Mesenchymal stem cell (in vitro differentiated cells and primary cell): ENCODE measurements at places on chromosomes 16 and 17.
A peak's percentile ranks its signal among the peaks of the same experiment; 100 is the strongest.

- DNase-seq: no peak
Measured at GRCh38 chr16:73426433-73427160, 378.7 kb upstream of the ZFHX3 start.

- DNase-seq: peak; percentile 81
Measured at GRCh38 chr17:958712-959451, 20.7 kb downstream of the NXN start.

- DNase-seq: no peak
Measured at GRCh38 chr16:81752225-81752875, 26.7 kb upstream of the PLCG2 start.

DNA sequence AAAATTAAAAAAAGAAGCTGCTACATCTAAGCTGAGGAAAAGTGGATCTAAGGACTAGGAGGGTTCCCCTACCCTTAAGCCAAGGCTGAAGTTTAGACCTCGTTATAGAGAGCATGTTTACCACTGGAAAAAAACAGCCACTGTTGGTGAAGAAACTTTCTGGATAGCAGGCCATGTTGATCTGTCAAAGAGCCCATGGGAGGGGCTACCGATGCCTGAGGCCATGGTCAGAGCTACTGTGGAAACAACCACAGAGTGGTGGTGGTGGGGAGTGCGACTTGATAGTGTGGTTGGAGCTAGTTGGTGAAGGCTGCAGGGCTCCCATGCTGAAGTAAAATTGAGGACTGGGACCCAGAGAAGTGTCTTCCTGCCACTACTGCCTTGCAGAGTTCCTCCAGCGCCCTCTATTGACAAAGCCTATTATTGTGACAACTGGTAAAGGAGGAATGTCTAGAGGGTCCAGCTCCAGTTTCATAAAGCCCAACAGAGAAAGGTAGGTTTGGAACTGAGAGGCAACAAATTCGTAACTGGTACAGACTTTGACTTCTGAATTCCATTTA, 12.7 kb upstream of the FAM20A start:
- DNase-seq: peak; percentile 48

DNA sequence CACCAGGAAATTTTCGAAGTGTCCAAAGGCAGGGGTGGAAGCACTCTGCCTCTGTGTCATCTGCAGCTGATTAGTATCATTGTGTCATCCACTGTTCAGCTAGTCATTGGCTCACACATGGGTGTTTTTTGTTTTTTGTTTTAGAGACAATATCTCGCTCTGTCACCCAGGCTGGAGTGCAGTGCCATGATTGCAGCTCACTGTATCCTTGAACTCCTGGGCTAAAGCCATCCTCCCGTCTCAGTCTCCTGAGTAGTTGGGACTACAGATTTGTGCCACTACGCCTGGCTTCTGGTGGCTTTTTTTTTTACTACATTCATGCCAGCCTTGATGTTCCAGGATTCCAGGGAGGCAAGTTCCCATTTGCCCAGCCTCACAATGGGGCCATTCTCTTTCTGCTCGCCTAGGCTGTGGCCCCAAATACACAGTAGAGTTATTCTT, 32.5 kb upstream of the MYO18A start:
- no peak for DNase-seq

DNA sequence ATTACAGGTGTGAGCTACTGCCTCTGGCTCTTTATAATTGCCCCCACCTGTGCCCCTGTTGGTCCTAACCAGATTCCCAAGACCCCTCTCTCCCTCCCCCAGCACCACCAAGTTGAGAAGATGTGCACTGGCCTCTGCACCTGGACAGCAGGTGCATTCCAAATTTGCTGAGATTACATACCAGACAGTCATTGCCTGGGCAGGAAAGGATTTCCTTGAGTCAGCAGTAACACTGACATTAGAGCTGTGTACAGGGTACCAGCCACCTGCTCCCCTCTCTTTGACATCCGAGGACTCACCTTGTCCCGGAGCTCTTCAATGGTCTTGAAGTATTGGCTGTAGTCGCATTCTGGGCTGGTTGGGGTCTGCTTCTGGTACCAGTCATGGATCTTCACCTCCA, 659 bp downstream of the KRT15 start:
- DNase-seq: no peak

GRCh38 chr17:69928611-69929010, 146.4 kb upstream of the KCNJ16 start:
- DNase-seq: no peak

GRCh38 chr16:29029168-29029994, 44.5 kb downstream of the LAT start:
- peak; percentile 97 for DNase-seq

GRCh38 chr17:57080718-57081117, 4.3 kb upstream of the AKAP1 start:
- no peak for DNase-seq

DNA sequence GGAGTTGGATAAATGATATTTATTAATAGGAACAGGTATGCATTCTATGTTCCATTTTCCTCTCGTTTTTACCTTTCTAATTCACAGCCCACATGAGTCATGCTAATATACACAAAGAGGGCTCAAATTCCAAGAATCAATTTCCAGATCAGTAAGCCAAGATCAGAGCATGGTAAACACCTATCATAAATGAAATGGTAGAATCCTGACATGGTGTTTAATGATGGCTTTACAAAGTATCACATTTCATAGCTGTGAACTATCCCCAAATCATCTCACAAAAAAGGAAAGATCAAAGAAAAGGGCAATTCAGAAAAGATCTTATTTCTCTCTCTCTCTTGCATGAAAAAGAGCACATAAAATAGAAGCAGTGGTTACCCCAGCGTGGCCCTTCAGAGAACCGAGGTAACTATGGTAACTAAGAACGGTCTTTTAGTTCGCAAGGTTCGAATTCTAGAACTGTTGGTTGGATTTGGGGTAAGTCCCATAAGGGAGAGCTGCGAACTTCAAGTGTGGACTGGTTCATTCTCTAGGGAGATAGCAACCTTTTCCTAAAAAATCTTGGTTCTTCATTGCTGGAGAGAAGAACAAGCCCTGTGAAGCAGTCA, 73.0 kb downstream of the MARCHF10 start:
- no peak for DNase-seq

GRCh38 chr16:1834096-1834495, 7.1 kb downstream of the FAHD1 start:
- no peak for DNase-seq

DNA sequence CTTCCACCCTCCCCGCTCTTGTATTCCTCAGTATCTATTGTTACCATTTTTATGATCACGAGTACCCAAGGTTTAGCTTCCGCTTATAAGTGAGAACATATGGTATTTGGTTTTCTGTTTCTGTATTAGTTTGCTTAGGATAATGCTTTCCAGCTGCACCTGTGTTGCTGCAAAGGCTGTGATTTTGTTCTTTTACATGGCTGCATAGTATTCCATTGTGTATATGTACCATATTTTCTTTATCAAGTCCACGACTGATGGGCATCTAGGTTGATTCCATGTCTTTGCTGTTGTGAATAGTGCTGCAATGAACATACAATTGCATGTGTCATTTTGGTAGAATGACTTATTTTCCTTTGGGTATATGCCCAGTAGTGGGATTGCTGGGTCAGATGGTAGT, 79.7 kb upstream of the EFCAB3 start:
- no peak for DNase-seq

GRCh38 chr16:50781518-50781917, 39.6 kb downstream of the CYLD start:
- no peak for DNase-seq

GRCh38 chr16:53207810-53208752, 153.3 kb downstream of the CHD9 start:
- peak; percentile 91 for DNase-seq

- peak; percentile 34 for DNase-seq
Measured at GRCh38 chr16:81445143-81445961, 744 bp downstream of the CMIP start.

- peak; percentile 43 for DNase-seq
Measured at GRCh38 chr16:64925166-64925565, 196.7 kb downstream of the CDH11 start.

DNA sequence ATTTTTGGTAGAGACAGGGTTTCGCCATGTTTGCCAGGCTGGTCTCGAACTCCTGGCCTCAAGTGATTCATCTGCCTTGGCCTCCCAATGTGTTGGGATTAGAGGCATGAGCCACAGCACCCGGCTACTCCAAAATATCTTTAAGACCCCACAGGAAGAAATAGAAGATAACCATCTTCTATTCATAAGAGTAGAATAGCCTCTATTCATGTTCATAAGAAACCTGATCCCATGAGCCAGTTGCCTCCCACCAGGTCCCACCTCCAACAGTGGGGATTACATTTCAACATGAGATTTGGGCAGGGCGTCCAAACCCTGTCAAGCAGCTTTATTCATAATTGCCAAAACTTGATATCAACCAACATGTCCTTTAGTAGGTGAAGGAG, 13.9 kb upstream of the TMC7 start:
- no peak for DNase-seq

DNA sequence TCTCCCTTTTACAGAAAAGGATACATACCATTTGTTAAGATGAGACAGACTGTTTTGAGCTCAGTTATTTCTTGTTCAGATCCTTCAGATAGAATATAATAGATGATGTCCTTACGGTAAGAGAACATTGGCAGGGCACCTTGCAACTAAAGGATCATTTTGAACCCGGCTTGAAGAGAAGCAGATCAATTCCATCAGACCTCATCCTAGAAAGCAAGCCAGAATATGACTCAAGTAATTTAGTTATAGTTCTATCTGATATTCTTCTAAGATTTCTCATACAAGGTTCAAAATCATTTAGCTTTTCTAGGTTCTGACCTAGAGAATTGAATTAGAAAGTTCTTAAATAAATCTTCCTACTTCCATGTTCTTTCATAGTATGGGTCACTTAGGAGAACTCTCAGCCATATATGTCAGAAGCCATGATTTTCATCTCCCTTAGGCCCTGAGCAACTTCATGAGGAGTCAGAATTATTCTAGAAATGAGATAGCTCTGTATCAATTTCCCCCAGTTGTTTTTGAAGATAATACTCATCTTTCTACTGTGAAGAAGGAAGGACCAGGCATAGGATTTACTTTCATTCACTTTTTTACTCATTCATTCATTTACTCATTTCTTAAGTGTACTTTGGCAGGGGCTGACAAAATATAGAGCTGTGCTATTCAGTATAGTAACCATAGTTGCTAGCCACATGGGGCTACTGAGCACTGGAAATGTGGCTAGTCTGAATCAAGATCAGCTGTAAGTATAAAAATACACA, 2.5 kb upstream of the CMTM1 start:
- DNase-seq: no peak

GRCh38 chr16:58026139-58026704, 668 bp downstream of the MMP15 start:
- peak; percentile 61 for DNase-seq

DNA sequence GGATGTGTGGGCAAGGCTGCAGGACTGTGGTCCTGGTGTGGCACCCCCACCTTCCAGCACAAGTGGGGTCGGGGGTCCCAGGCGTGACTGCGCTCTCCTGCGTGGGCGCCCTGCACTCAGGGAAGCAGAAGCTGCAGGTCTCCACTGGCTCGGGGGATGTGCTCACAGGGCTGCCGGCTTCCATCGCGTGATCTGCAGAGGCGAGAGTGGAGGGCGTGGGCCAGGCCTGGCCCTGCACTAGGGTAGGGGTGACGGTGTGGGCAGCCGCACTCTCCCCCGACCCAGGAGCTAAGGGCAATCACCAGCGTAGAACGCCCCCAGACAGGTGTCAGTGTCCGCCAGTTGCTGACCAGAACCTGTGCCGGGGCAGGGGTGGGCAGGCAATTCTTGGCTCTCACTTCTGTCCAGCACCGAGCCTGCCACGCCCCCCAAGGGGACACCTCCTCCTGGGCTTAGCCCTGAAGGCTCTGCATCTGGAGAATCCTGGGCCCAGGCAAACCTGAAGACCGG, 32.3 kb downstream of the TNFRSF13B start:
- DNase-seq: no peak
